ENCODE measurements at places on chromosomes 2 and 18. TPM values are rescaled to one million over a fixed set of nuclear protein-coding genes. Genes with fewer than 3 reads are reported as not detected.

The VWA3B gene
- total RNA-seq: 0.64 TPM

DNA sequence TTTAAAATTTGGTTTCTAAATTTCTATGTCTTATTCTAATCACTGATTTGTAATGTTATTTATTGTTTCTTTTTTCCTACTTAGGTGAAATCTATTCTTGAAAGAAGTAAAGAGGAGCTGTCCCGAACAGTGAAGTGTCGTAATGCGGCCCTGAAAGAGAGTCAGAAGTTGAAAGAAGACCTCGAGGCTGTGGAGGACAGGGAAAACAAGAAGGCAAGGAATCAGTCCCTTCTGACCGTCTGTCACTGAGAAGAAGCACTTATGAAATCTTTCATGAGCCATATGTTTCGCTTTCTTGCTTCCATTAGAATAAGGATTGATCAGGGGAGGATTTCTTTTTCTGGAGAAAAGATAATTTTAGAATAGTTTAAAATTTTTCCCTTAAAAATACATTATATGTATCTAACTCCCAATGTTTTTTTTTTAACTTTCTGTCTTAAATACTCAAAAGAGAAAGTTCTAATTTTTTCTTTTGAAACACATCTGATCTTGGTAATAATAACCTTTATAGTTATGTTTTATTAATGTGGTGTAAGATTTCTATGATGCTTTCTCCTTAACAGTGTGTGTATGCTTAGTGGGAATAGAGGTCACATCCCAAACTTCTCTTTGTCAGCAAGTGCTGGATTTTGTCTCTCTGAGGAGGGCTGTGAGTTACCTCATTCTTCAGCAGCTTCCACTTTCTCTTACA lies 79.0 kb downstream of the CCDC150 start:
- no peaks in the 10 kb centered on the region for H3K27me3 ChIP-seq
- no peak overlapping the region for H3K27ac ChIP-seq
- no peak overlapping the region for H3K4me3 ChIP-seq
- H3K4me1 ChIP-seq: no peaks in the 10 kb centered on the region
- DNase-seq: no peak
- no peaks in the 10 kb centered on the region for H3K36me3 ChIP-seq

GRCh38 chr2:23588106-23588505 lies 203.1 kb downstream of the KLHL29 start:
- no peaks in the 10 kb centered on the region for H3K27me3 ChIP-seq
- no peak for DNase-seq
- no peak overlapping the region for H3K27ac ChIP-seq
- peaks cover 37% of the 10 kb centered on the region for H3K4me1 ChIP-seq
- no peak overlapping the region for H3K4me3 ChIP-seq

DNA sequence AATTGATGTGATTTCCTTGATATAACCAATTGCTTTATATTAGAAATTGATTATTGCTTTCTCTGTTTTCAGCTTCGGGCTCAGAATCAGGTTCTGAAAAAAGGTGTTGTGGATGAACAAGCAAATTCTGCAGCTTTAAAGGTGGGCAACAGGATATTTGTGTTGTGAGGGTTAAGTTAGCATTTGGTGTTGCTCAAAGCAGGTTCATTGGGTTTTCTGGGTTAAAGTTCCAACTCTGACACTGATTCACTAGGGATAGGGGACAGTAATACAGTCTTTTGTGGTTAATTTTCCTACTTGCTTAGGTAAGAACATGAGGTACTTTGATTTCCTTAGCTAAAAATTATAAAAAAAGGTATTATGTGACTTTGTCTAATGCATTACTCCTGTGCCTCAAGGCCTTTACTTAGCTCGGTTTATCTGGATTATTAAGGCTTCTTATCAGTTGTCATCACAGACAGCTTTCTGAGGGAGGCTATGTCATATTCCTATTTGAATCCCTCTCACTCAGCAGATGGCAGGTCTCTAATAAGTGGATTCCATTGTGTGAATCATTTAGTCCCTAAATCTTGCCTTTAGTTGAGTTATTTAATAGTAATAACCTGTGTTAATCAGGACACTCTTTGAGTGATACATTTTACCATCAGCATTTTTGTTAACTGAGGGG lies 78.9 kb upstream of the STON1 start:
- DNase-seq: no peak
- H3K4me3 ChIP-seq: no peak overlapping the region
- no peaks in the 10 kb centered on the region for H3K27me3 ChIP-seq
- peaks cover 2% of the 10 kb centered on the region for H3K4me1 ChIP-seq

Data from heart right ventricle (tissue), 16 donors.